Tongue (tissue), 3 donors: ENCODE measurements at places on chromosomes 7 and 10.
A peak's percentile ranks its signal among the peaks of the same experiment; 100 is the strongest.

DNA sequence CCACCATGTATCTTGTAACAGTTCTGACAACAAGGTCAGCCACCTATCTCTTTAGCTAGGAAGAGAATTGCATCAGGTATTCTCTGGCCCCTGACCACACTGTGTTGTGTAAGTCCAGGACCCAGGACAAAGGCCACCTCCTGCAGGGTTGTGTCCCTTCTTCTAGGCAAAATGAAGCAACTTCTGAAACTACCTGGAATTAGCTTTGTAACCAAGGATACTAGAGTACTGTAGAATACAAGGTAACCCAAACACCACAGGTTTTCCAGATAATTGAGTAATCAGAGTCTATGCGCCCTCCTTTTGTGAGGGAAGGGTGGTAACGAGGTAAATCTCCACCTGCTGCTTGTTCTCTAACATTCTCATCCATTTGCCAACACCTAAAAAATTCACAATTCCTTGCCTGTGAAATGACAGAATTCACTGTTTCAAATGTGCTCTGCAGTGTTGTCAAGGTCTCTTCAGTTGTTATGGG is 51.7 kb downstream of the SGMS1 start:
- no peak for DNase-seq

GRCh38 chr7:139104091-139104450 is 5.4 kb downstream of the ZC3HAV1 start:
- DNase-seq = no peak

GRCh38 chr7:1355568-1356340 is 103.5 kb downstream of the MICALL2 start:
- no peak for DNase-seq

- DNase-seq = no peak
These were observed 162.1 kb downstream of the TCF7L2 start for GRCh38 chr10:113111900-113112853.

DNA sequence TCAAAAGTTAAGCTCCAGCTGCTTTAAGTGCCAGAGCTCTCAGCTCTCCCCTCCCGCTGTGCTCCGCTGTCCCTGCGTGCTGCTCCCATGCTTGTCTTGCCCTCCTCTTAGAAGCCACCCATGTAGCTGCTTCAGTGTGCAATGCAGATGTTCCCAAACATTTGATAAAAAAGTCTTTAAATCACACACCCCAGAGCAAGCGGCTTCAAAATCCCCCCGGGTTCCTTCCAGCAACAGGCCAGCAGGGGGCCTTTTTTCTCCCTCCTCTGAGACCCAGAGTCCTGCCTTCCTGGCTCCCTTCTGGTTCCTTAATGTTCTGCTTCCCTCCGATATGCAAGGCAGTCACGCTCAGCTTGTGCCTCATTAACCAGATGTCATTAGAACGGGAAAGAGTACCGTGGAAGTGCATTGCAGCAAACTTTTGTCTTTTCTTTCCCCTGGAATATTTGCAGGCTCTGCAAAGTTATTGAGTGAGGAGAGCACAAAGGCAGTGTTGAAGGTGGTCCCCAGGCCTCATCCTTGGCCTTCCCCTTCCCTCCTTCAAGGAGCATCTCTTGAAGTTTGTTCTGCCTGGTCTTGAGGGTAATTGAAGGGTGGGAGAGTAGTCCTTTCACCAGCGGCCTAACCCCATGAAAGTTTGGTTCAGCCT is 25.5 kb downstream of the LDB3 start:
- peak; percentile 83 for DNase-seq
